Mesenteric fat pad (tissue), 1 donor: ENCODE measurements at places on chromosomes 12 and 14. TPM values are rescaled to one million over a fixed set of nuclear protein-coding genes. Genes with fewer than 3 reads are reported as not detected.

Gene SDSL
- 5.7 TPM for total RNA-seq

- no peak for DNase-seq
These were observed 107.6 kb downstream of the GAS2L3 start for GRCh38 chr12:100681074-100681473.

GRCh38 chr12:32312049-32312670 lies 87.2 kb upstream of the FGD4 start:
- DNase-seq: no peak

Gene CMKLR1
- total RNA-seq: 26.0 TPM

- DNase-seq: no peak
These were observed 65.9 kb upstream of the CCDC198 start for GRCh38 chr14:57559576-57559975.

DNA sequence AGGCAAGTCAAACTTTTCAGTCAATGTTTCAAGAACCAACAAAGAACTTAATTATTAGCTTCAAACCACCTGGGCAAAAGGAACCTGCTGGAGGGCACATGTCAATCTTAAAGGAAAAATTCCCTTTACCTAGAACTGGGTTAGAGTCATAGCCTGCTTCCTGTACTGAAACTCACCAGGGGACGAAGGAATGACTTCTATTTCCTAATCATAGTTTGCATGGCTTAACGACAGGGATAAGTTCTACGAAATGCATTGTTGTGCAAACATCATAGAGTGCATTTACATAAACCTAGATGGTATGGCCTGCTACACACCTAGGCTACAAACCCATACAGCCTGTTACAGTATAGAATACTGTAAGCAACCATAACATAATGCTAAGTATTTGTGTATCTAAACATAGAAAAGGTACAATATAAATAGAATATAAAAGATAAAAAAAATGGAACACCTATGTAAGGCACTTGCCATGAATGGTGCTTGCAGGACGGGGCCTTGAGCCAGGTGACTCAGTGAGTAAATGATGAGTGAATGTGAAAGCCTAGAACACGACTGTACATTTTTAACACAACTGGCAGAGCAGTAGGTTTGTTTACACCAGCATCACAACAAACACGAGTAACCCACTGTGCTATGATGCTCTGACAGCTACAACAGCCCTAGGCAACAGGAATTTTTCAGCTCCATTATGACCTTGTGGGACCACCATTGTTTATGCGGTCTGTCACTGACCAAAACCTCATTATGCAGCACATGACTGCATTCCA lies 234.9 kb upstream of the CAND1 start:
- no peak for DNase-seq
